ENCODE measurements at places on chromosomes 13 and 19.
A peak's percentile ranks its signal among the peaks of the same experiment; 100 is the strongest.

DNA sequence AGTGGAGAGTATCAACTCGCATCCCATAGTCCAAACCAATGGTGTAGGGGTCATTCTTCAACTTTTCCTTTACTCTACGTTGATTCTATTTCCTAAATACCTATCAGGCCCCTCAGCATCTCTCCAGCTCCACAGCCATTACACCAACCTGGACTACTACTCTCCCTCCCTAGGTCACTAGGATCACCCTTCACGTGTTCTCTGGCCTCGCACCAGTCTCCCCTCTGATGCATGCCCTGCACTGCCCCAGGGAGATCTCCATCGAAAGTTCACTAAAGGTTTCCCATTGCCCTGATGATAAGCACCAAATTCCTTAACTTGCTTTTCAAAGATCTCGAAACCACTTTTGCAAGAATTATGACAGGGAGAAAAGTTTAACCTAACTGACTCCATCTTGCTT, 421.5 kb downstream of the TSHZ3 start:
- no peak for DNase-seq

DNA sequence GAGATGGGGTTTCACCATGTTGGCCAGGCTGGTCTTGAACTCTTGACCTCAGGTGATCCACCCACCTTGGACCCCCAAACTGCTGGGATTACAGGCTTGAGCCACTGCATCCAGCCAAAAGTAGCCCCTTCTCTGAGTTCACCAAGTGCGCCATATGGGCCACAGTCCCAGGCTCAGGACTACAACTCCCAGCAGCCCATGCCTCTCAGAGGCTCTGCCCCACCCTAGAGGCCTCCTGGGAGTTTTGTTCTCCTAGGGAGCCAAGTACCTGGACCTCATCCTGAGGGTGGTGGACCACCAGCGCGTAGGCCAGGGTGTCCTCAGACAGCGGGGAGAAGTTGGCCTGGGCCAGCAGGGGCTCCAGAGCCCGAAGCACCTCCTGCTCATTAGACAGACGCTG, 18.8 kb downstream of the TMEM143 start:
- DNase-seq, result no peak

- DNase-seq, result no peak
Measured at GRCh38 chr19:6500837-6501739, 1.0 kb downstream of the TUBB4A start.

DNA sequence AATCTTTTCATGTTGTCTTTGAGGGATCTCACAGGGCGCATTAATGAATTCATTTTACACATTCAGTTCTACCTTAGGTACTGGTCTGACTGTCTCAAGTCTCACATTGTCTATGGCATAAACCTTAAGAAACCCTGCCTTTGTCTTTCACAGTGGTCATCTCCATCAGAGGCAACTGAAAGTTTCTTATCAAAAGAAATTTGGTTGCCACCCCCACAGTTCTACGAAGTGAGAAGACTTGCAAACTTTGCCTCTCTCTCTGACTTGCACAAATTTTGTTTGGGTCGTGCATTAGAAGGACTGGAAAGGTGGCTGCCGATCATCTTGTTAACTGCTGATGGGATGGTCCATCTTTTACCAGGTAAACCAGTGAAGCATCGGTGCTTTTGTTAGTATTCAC, 10.5 kb upstream of the TDRD12 start:
- no peak for DNase-seq

DNA sequence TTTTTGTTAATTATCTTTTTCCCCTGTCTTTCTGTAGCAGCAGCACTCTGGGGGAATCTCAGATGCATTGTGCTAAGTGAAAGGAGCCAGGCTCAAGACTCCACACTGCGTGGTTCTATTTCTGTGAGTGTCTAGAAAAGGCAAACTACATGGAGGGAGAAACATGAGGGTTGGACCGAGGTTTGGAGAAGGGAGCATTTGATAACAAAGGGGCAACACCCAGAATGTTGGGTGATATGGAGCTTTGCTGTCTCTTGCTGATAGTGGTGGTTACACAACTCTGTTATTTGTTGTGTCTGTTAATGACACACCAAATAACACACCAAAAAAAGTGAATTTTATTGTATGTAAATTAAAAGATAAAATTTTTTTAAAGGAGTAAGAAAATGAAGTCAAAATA, 107.8 kb downstream of the COL4A2 start:
- DNase-seq, result no peak

DNA sequence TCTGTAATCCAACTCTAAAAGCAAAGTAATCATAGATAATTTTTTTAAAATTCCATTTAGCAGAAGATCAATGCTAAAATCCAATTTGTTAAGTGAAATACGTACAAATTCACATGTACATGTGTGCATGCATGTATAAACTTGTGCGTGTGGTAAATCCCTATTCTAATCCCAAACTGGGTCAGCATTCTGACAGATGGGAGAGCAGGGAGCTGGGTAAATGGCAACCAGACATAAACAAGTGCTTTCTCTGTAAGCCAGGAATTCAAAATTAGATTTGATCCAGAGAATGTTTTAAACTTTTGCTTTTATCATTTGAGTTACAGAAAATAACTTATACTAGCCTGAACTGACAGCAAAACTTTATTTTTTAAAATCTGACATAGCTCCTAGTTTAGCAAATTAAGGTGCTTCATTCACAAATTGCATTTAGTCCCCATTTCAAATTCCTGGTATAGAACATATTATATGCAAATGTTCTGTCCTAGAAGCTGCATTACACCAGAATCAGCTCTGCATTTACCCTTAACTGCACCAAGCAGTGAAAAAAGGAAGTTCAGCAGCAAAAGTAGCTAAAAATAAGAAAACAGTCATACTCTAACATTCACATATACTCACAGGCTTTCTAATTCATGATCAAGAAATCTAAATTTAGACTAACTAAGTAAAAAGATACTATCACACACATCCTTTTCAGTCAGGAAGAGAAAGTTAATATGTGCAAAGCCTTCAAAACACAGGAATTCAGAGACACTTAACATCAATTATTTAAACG, 32.6 kb downstream of the UBL3 start:
- peak; percentile 88 for DNase-seq

DNA sequence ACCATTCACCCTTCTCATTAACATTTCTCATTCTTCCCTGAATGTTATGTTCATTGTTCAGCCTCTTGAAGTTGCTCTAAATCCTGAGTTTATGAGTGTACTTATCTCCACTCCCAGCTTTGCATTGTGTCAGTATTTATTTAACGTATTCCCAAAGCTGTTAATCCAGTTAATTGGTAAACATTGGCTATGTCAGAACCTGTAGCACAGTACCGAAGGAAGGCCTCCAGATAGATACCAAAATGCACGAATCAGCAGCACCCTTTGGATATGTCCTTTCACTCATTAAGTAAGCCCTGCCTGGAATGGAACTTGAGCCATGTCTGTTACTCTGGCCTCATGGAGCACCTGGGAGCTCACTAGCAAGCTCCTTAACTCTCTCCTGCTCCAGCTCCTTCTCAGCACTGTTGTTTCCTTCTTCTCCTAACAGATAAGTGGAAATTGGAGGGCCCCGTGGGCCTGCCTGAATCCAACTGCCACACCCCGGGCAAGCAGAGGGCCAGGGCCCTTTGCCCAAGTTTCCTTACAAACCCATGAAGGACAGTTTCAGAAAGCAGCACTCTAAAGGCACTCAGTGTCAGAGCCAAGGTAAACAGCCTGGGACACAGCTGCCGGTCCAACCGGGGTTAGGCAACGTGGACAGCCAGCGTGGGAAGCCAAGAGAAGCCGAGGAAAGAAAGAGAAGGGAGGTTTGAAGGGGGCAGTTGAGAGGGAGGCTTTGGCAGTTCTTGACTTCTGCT, 155.0 kb upstream of the SERP2 start:
- no peak for DNase-seq

GRCh38 chr13:89568746-89569145, 1778.7 kb upstream of the MIR17HG start:
- no peak for DNase-seq

DNA sequence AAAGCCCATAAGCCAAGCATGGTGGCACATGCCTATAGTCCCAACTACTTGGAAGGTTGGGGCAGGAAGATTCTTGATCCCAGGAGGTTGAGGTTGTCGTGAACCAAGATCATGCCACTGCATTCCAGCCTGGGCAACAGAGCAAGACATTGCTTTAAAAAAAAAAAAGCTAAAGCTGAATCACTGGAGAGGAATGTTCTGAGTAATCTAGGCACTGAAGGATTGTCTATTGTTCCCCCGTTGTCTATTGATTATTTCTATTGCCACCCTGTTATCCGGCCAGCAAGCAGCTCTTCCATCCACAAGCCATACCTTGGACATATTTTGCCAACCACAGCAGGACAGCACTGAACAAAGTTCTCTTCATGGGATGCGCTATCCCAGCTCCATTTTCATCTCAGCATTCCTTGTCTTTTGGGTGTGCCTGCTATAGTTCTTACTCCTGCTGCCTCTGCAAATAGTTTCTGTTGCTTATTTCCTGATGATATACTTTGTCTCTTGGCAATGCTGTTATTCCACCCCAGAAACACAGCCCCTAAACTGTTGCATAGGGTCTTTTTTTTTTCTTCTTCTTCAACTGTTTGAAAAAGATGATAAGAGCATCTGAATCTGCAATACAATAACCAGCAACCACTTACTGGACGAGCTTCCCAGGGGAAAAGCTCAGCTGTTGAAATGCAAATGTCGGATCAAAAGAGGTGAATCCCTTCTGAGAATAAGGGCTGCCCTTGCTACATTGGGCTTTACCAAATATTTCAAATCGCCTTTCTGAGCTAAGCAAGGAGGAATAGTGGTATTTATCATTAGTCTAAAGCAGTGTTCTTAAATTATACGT, 22.2 kb upstream of the SIAH3 start:
- DNase-seq, result no peak

DNA sequence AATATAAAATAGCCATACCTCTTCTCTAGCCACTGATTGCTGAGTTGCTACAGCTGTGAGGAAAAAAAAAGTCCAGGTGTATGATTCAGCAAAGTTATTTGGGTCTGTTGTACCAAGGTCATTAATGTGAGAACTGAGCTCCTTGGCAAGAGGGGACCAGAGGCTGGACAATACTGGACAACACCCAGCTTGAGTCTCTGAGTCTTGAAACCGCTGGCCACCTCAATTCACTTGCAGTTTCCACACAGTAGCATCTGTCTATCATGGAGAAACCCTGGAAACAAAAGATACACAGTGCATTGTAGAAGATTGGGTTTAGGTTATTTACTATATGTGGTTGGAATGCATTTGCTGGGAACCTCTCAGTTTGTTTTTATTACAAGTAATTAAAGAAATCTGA, 60.4 kb downstream of the WDFY2 start:
- peak; percentile 12 for DNase-seq

- no peak for DNase-seq
Measured at GRCh38 chr13:51923983-51924539, 62.3 kb downstream of the CCDC70 start.

- DNase-seq, result no peak
Measured at GRCh38 chr13:35469806-35470525, 6.5 kb downstream of the MAB21L1 start.

DNA sequence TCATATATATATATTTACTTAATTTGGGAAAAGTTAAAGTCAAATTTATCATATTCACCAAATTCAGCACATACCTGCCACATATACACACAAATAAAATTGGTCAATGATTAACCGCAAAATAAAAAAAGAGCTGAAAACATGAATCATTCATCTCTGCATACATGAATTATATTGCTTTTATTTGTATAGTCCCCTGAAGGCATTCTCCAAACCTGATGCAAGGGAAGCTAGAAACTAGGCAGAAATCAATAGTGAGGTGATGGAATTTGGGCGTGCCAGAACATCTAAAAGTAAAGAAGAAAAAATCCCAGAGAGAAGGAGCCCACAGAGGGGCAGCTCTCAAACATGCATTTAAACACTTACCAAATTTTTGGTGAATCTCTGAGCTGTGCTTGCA, 60.1 kb downstream of the UFM1 start:
- DNase-seq, result no peak

- DNase-seq, result peak; percentile 96
Measured at GRCh38 chr13:28423010-28423409, 71.9 kb downstream of the FLT1 start.

GRCh38 chr19:40623403-40624251, 22.5 kb downstream of the LTBP4 start:
- no peak for DNase-seq

GRCh38 chr19:39070888-39071287, 13.3 kb upstream of the ACP7 start:
- no peak for DNase-seq

GRCh38 chr13:49063497-49063896, 87.8 kb downstream of the FNDC3A start:
- DNase-seq, result no peak

- no peak for DNase-seq
Measured at GRCh38 chr13:24203273-24203672, 42.8 kb downstream of the SPATA13 start.

GRCh38 chr19:29528946-29529645, 3.3 kb downstream of the VSTM2B start:
- DNase-seq, result no peak

DNA sequence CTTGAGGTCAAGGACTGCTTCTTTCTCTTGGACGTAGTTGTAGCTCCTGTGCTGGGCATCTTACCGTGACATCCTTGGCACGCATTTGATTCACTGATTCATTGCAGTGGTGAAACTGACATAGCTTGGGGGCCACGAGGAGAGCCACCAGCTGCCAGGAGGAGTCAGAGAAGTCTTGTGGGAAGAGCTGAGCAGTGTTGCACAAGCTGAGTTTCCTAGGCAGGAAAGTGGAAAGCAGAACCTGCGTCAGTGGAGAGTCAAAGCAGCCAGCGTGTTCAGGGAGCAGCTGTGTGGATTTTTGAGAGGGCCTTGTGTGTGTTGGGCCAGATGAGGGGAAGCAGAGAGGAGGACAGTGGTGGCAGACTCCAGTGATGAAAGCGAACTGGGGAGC, 5.3 kb upstream of the GPR183 start:
- peak; percentile 99 for DNase-seq

DNA sequence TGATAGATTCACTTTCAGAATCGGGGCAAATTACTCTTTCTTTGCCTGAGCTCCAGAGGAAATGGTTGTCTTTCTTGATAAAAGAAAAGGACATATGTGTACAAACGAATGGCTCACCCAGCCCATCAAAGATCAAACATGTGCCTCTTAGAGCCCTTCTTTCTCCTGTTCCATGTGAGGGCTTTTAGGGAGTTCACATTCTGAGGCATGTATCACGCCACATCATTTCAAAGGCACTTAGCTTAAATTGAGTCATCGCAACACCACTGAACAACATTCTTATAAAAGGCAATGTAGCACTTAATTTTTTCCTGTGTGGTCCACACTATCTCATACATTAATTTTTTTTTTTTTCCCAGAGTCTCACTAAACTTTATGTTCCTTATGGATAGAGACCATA, 521.0 kb downstream of the SUCLA2 start:
- DNase-seq, result no peak

GRCh38 chr19:40523322-40524047, 53.2 kb upstream of the SHKBP1 start:
- peak; percentile 63 for DNase-seq

Measured in MV-4-11 (cell line).